Gastrocnemius medialis (tissue), 4 donors: ENCODE measurements at places on chromosomes 12 and 14. TPM values are rescaled to one million over a fixed set of nuclear protein-coding genes. Genes with fewer than 3 reads are reported as not detected.

TEX52 gene
- 0.68 TPM for total RNA-seq

- no peaks in the 10 kb centered on the region for H3K36me3 ChIP-seq
- no peaks in the 10 kb centered on the region for H3K27me3 ChIP-seq
- no peak for DNase-seq
- no peaks in the 10 kb centered on the region for H3K4me1 ChIP-seq
- H3K4me3 ChIP-seq = no peak overlapping the region
- no peak overlapping the region for H3K27ac ChIP-seq
These were observed 28.8 kb downstream of the CLEC1A start for GRCh38 chr12:10069976-10070375.

- no peak overlapping the region for H3K4me3 ChIP-seq
- no peak overlapping the region for H3K27ac ChIP-seq
- H3K27me3 ChIP-seq = no peaks in the 10 kb centered on the region
- no peaks in the 10 kb centered on the region for H3K36me3 ChIP-seq
- no peak for DNase-seq
These were observed 54.4 kb upstream of the BTG1 start for GRCh38 chr12:92199819-92200576.

DNA sequence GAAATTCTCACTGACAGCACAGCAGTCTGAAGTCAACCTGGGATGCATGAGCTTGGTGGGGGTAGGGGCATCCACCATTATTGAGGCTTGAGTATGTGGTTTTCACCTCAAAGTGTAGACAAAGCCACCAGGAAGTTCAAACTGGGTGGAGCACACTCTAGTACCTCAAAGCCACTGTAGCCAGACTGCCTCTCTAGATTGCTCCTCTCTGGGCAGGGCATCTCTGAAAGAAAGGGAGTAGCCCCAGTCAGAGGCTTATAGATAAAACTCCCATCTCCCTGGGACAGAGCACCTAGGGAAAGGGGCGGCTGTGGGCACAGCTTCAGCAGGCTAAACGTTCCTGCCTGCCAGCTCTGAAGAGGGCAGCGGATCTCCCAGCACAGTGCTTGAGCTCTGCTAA is 143.0 kb downstream of the KITLG start:
- H3K27ac ChIP-seq = no peak overlapping the region
- no peak for DNase-seq

DNA sequence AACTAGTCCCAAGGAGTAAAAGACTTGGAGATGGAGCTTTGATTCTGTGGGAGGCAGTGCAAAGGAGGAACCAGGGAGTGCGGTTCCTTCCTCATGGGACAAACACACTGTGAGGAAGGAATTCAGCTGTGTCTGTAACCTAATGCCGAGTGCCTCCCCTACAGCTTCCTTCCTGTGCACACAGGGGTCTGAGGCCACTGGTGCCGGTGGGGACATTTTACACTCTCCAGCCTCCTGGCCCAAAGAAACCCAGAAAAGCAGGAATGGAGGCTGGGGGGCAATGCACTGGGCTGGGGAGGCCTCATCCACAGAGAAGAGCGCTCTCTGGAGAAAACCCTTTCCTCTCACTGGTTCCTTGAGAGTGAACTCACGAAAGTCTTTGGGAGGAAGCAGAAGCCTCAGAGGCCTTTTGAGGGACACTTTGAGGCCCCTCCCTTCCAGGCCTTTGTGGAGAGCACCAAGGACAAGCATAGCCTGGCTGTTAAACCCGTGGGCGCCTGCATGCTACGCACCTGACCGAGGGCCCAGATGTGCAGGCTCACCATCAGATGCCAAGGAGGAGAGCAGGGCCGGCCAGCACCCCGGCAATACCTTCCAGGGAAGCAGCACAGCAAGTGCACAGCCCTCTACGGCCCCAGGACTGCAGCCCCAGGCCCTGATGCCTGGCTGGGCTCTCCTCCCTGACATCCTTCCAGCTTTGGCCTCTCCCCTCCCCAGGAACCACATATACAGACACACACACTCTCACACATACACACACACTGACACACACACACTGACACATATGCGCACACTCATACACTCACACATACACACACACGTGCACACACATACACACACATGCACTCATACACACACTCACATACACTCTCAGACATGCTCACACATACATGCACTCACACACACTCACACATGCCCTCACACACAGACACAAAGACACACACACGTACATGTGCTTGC is 52.0 kb downstream of the NFKBIA start:
- DNase-seq = no peak
- no peak overlapping the region for H3K4me3 ChIP-seq
- no peaks in the 10 kb centered on the region for H3K27me3 ChIP-seq
- H3K4me1 ChIP-seq = no peaks in the 10 kb centered on the region
